CD4-positive, alpha-beta memory T cell (primary cell): ENCODE measurements at places on chromosomes 7 and 10. TPM values are rescaled to one million over a fixed set of nuclear protein-coding genes. Genes with fewer than 3 reads are reported as not detected.

- no peak for DNase-seq
These were observed 296.8 kb upstream of the CACNA2D1 start for GRCh38 chr7:82740246-82740848.

- no peak for DNase-seq
These were observed 262.1 kb downstream of the SKIDA1 start for GRCh38 chr10:21263263-21263803.

- no peak for DNase-seq
These were observed 16.3 kb upstream of the DKK1 start for GRCh38 chr10:52297747-52298146.

GRCh38 chr10:104028823-104029520, 56.7 kb downstream of the COL17A1 start:
- no peak for DNase-seq

FKBP9 gene
- 0.32 TPM for polyA plus RNA-seq

DNA sequence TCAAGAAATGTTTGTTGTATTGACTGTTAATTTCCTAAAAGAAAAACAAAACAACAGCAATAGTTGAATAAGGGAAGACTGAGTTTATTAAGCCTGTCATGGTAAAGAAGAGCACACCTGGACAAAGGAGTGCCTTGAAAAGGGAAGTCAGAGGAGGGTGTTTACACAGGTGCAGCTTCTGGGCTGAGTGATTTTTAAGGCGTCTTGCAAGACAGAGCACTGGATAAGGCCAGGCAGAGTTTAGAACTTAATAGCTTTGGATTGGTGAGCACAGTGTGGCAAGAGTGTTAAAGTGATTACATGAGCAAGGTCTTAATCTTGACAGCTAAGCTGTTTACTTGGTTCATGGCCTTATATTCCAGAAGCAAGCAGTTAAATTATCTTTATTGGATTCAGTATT, 423.2 kb downstream of the CNTNAP2 start:
- no peak for DNase-seq
